ENCODE measurements at places on chromosomes 7 and 10. TPM values are rescaled to one million over a fixed set of nuclear protein-coding genes. Genes with fewer than 3 reads are reported as not detected.
A peak's percentile ranks its signal among the peaks of the same experiment; 100 is the strongest.

HKDC1 gene
- 0.34 TPM for polyA plus RNA-seq

GARS1 gene
- polyA plus RNA-seq: 498 TPM

MSS51 gene
- polyA plus RNA-seq: 0.28 TPM

GRM8 gene
- polyA plus RNA-seq: not detected

ARHGEF35 gene
- polyA plus RNA-seq: 5.8 TPM

MMP21 gene
- polyA plus RNA-seq: not detected

CRTAC1 gene
- polyA plus RNA-seq: not detected

PVRIG gene
- polyA plus RNA-seq: 0.34 TPM

TLL2 gene
- polyA plus RNA-seq: 0.71 TPM

- DNase-seq: peak; percentile 20
- no peak overlapping the region for H3K27ac ChIP-seq
- no peaks in the 10 kb centered on the region for H3K36me3 ChIP-seq
- no peaks in the 10 kb centered on the region for H3K4me1 ChIP-seq
Measured at GRCh38 chr10:70537398-70538194, 59.0 kb downstream of the PALD1 start.

DNA sequence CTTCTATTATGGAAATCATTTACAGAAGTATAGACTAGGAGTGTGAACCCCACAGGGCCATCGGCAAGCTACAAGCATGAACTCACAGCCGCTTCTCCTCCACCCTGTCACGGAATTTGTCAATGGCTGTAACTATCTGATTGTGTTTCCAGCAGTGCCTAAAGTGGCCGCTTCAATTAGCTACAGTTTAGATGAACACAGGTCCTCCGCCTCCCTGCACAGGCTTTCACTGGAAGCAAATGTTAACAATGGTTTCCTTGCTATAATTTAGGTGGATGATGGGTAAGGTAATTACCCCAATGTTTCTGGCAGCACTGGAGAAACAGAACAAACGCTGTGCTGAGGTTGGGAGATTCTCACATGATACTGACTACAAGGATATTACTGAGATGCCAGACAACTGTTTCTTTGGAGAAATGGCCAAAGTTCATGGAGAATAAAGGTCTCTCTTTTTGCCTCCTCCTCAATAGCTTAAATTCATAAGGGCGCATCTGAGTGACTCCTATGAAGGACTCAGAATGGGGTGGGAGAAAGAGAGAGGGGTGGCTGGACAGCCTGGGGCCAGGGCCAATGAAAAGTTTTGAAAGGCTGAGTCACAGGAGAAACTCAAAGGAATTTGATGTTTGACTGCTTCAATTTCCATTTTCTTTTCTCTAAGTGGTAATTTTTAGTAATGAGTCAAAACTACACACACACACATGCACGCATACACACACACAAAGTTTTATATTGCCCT is 78.9 kb downstream of the SVIL start:
- peak overlapping the region; percentile 67 for H3K27ac ChIP-seq
- peak; percentile 86 for DNase-seq
- H3K27me3 ChIP-seq: no peaks in the 10 kb centered on the region
- H3K4me1 ChIP-seq: peaks cover 24% of the 10 kb centered on the region
- no peaks in the 10 kb centered on the region for H3K36me3 ChIP-seq

DNA sequence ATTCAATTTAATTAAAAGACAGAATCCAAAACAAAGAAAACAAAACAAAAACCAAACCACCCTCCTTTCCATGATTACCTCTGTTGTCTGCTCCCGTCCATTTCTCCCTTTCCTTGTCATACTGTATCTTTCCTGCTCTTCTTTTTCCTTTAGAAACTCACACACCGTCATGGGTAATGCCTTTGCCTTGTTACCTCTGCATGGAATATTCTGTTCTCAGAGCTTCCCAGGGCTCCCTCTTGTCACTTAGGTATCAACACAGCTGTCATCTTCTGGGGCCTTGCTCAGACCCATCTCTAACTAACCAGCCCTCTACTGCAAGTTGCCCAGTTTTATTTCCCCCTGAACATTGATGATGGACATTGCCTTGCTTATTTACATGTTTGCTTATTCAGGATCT is 30.2 kb upstream of the GIMAP8 start:
- no peak overlapping the region for H3K27ac ChIP-seq
- DNase-seq: no peak
- no peaks in the 10 kb centered on the region for H3K4me1 ChIP-seq
- H3K4me3 ChIP-seq: no peak overlapping the region

DNA sequence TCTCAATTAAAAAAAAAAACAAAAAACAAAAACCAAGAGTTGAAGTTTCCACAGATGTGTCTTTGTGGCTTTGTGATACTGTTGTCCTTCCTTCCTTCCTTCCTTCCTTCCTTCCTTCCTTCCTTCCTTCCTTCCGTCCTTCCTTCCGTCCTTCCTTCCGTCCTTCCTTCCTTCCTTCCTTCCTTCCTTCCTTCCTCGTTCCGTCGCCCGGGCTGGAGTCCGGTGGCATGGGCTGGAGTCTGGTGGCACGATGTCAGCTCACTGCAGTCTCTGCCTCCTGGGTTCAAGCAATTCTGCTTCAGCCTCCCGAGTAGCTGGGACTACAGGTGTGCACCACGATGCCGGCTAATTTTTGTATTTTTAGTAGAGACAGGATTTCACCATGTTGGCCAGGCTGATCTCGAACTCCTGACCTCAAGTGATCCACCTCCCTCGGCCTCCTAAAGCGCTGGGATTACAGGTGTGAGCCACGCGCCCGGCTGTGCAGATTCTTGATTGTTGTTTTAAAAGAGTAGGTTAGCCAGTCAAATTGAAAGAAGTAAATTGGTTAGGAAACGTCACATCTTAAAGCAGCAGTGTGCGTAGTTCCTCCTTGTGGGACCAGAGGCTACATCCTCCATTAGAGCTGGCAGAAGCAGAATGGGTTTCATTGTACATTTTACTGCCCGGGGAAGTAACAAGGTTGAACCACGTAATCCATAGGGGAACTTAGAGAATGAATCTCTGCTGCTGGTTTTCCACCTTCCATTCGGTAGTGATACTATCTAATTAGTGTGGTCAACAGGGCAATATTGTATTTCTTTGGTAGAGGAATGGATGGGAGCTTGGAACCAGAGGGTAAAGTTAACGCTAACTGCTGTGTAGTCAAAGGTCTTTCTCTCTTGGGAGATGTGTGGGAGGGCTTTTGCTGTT is 20.6 kb downstream of the DNAJB6 start:
- peaks cover 21% of the 10 kb centered on the region for H3K36me3 ChIP-seq
- H3K4me3 ChIP-seq: no peak overlapping the region
- H3K4me1 ChIP-seq: peaks cover 24% of the 10 kb centered on the region
- DNase-seq: no peak
- H3K27me3 ChIP-seq: no peaks in the 10 kb centered on the region

DNA sequence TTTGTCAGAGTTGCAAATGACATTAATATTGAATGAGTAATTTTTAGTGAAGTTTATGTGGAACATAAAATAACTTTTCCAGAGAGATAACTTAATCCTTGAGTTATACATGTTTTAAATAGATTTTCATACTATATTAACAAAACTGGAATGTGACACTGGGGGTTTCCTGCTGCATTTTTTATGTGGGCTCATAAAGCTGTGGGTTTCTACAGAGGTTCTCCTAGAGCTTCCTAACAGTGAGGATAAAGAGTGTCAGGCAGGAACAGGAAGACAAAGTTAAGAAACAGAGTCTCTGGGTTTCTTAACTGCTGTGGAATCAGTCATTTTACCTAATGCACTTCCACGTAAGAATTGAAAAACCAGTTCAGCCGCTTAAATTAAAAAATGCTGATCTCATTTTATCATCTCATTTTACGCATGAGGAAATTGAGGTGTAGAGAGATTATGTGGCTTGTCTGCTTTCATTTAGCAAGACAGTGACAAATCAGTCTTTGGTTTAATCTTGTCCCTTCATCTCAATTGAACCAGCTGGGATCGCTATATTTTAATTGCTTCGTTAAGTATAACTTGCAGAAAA is 5.0 kb downstream of the CD36 start:
- H3K27ac ChIP-seq: no peak overlapping the region
- DNase-seq: no peak
- no peak overlapping the region for H3K4me3 ChIP-seq
- peaks cover 19% of the 10 kb centered on the region for H3K4me1 ChIP-seq

- H3K4me1 ChIP-seq: no peaks in the 10 kb centered on the region
- no peak for DNase-seq
- H3K27me3 ChIP-seq: no peaks in the 10 kb centered on the region
- no peak overlapping the region for H3K4me3 ChIP-seq
Measured at GRCh38 chr10:98920360-98920759, 315.3 kb downstream of the HPSE2 start.

DNA sequence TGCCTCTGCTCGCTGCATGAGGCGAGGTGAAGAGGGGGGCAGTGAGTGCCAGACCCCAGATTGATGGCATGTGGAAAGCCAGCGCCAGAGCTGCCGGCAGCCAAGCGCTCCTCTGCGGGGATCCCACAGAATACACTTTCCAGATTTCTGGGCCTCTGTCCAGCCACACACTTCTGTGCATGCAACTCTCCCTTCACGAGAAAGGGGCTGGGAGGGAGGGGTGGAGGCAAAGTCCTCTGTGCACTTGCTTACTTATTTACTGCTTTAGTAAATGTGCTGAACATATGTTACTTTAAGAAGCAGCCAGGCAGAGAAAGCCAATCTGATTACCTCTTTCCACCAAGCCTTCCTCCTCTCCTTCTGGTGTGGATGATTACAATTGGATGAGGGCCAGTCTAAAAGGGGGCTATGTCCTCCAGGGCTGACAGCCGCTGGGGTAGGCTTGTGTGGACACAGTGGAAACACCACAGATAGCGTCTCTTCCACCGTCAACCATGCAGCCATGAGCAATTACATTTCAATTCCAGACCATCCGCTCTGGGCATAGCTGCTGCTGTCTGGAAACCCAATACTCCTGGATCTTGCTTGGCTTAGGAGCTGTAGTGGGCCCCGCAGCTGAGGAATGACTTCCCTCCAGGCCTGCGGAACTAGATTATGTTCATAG is 322.8 kb upstream of the ANKRD30A start:
- H3K4me3 ChIP-seq: no peak overlapping the region
- no peak overlapping the region for H3K27ac ChIP-seq
- H3K27me3 ChIP-seq: peaks cover 17% of the 10 kb centered on the region
- peak; percentile 6 for DNase-seq

DNA sequence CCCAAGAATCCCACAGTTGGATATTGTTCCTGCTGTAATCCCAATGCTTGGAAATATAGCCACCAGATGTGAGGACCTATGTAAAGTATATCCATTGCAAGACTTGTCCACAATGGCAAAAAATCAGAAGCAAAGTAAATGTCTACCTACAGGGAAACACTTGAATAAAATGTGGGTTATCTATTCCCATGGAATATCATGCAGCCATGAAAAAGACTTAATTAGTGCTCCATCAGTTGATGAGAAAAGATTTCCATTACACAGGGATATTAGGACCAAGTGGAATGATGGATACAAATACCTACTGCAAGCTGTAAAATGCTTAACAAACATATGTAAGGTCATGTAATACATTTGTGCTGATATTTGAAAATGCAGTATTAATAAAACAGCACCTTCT is 131.2 kb downstream of the BTAF1 start:
- H3K4me1 ChIP-seq: no peaks in the 10 kb centered on the region
- H3K36me3 ChIP-seq: no peaks in the 10 kb centered on the region
- no peak for DNase-seq
- no peak overlapping the region for H3K4me3 ChIP-seq
- no peaks in the 10 kb centered on the region for H3K27me3 ChIP-seq

DNA sequence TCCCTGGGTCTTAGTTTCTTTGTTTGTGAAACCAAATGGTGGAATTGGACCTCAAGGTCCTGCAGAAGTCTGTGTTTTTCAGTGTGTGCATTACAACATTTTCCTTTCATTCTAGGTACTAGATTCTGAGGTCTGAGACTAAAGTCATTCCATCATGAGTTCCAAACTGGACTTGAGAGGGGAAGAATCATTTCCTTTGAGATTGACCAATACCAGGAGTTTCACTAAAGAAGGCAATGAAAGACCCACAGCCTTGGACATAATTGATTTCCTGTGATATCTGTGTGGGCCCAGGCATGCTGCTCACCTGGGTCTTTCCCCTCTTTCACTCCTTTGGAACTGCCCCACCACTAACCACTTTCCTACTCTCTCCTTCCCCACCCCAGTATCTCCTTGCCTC is 18.2 kb downstream of the TAS2R41 start:
- no peak overlapping the region for H3K27ac ChIP-seq
- no peaks in the 10 kb centered on the region for H3K36me3 ChIP-seq
- peaks cover 45% of the 10 kb centered on the region for H3K4me1 ChIP-seq
- no peak for DNase-seq

- no peak for DNase-seq
- no peaks in the 10 kb centered on the region for H3K27me3 ChIP-seq
- no peak overlapping the region for H3K27ac ChIP-seq
- H3K4me1 ChIP-seq: no peaks in the 10 kb centered on the region
Measured at GRCh38 chr10:12466704-12467305, 117.5 kb downstream of the CAMK1D start.

GRCh38 chr10:101588879-101589278 is 758 bp downstream of the DPCD start:
- peak; percentile 74 for DNase-seq
- H3K4me3 ChIP-seq: peak overlapping the region; percentile 93

DNA sequence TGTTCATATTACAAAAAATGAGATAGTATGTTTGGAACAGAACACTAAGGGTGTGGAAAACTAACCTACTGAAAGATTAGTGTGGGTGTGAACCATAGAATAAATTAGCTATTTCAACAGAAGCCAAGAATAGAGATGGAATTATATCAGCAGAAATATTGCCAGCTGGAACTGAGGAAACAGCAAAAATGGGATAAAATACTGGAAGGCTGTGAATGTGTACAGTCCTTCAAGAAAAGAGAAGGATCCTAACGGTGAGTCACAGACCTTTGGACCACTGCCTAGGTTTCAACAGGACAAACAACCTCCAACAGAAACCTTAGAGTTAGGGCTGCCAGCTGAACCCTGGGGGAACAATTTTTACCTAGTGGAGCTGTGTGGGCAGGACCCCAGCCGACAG is 395.0 kb downstream of the ZWINT start:
- H3K27ac ChIP-seq: no peak overlapping the region
- H3K4me3 ChIP-seq: no peak overlapping the region
- no peaks in the 10 kb centered on the region for H3K4me1 ChIP-seq
